Stimulated activated CD8-positive, alpha-beta memory T cell treated with anti-CD3 and anti-CD28 coated beads, Interleukin-7, amount 100 ng/mL, for 1 hour (primary cell): ENCODE measurements at places on chromosomes 7 and 10.

DNA sequence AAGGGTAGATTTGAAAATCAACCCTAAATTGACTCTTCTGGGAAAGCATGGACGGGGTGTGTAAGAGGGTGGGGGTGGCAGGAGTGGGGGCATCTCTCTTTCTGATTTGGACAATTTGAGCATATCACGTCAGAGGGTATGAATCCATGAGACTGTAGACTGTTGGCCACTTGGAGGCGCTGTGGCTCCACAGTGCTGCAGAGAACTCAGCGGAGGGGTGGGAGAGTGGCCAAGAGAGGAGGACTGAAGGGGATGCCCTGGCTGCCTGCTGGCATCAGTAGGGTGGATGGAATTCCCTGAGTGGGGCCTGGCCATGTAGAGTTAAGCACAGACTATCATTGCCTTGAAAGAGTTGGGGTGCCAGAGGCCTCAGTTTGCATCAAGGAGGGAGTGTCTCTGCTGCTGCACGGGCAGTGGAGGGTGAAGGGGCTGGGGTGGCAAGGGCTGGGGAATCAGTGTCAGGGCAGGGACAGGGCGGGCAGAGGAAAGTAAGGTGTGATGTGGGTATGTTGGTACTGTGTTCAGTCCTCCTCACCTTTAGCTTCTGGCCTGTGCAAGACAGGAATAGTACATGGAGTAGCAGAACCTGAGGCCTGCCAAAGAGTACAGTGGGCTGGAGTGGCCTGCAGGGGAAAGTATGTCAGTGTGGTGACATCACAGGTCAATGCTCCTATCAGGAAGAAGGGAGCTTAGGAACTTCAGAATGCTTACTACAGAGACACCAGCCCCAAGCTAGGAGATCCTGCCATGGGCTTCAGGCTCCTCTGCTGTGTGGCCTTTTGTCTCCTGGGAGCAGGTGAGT lies 133.5 kb upstream of the PRSS58 start:
- no peak for DNase-seq

DNA sequence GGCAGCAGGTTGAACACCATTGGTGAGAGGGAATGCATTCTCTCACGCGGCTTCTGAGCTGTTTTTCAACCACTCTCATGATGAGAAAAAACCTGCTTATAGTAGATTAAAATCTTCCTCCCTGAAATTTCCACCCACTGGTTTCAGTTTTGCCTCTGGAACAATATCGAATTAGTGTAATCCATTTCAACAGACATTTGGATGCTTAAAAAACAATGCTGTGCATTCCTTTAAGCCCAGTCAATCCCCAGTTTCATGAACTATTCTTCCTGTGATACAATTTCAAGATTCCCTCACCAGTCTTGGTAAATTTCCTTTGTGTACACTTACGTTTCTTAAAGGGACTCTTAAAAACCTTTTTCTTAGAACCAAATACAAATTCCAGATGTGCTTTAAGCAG lies 89.6 kb downstream of the ITIH5 start:
- DNase-seq, result no peak

DNA sequence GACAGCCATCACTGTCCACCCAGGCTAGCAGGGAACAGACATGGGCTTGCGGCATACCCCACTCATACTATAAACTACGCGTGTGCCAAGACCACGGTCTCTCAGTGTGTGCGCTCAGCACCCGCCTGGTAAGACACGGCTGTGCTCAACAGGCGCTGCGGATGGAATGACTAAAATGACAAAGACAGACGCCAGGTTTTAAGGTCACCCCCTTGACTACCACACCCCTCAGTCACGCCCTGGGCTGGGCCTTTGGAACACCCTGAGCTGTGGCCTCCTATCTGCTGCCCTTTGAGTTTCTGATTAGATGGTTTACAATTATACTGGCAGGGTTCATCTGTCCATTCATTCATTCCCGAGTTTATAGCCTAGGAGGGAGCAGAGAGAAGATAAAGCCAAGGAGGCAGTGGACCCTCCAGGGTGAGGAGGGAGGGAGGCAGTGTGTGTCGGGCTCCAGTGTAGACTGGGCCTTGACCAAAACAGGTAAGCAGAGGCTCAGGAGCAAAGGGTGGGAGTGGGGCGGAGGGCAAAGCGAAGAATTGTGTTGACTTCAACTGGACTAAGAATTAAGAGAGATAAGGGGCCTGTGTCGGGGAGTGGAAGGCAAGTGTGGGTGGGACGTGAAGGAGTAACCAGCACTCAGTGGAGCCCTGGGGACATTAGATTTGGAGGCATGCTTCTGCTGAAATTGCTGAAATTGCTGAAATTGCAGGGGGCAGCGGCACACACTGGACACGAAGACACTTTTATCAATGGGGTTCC lies 35.0 kb downstream of the TNS3 start:
- no peak for DNase-seq

GRCh38 chr10:120475844-120476791 lies 19.1 kb downstream of the PLPP4 start:
- no peak for DNase-seq

DNA sequence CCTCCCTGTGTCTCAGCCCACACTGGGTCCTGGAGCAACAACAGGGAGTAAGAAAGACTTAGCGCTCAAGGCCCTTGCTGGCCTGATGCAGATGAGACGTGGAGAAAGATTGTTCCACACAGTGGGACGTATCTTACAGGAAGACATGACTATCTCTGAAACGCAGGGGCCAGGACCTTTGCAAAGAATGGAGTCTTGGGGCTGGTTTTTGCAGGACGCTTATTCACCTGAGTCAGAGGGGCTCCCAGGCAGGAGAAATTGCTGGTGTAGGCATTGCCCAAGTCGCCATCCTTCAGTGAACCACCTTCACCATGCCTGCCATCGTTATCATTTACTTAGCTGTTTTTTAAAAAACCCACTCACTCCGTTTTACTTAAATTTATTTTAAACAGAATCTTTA lies 11.8 kb upstream of the GDF10 start:
- DNase-seq, result no peak

DNA sequence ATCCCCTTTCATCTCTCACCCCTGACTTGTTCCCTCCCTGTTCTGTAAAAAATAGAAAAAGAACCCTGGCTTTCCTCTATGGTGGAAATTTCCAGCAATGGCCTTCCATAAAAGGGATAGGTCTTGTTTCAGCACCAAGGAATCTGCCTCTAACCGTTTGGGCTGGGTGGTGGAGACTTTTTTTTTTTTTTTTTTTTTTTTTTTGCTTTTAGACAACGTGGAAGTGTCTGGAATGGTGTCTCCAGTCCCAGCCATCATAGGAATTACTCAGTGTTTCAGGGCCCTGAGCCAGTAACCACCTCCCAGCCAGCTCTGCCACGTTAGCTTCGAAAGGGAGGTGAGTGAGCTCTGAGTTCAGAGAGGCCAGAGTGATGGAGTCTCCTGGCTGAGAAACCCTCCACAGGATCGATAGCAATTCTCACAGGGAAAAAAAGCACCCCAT lies 97.3 kb upstream of the COL1A2 start:
- DNase-seq, result no peak

DNA sequence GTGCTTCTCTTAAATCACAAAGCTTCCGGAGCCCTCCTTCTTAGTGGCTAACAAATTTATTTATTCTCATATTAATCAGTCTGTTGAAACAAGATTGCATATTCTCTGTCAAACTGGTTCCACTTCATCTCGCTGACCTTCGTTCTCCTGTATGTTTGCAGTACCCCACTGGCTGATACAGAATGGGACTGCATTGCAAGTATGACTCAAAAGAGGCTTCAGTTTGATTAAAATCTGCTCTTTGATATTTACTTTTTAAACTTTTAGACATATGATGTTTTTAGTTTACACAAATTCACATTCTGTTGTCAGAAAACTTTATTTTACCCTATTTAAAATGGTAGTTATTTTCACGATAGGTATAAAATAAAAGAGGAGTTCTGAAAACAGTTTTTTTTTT lies 14.3 kb upstream of the ARHGAP12 start:
- DNase-seq, result no peak

- DNase-seq, result no peak
Measured at GRCh38 chr7:88111954-88112471, 107.8 kb downstream of the SRI start.

DNA sequence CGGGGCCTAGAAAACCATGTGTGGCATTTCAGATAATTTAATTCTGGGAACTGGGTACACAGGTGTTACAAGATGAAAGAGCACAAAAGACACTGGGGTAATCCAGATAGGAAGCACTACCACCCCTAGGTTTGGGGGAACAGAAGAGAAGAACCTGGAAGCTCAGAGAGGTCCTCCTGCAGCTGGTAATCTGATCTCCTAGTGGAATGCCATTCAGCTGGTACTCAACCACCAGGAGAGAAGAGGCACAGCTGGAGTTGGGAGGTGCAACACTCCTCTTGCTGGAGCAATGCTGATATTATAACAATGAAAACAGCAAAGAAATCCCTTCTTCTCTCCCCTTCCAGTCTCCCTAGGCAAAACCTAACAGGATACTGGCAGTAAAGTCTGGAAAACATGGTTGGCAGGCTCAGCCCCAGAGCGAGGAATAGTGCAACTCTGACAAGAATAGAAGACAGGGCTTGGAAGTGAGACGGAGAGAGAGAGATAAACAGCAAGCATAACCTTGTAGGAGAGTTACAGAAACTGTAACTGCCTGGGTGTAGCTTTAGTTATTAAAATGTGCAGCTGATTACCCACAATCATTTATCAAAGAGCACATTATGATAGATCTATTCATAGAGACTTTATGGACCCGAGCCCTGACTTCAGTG lies 35.0 kb downstream of the NRF1 start:
- DNase-seq, result no peak

GRCh38 chr10:60652628-60653027 lies 125.7 kb upstream of the CDK1 start:
- DNase-seq, result no peak

DNA sequence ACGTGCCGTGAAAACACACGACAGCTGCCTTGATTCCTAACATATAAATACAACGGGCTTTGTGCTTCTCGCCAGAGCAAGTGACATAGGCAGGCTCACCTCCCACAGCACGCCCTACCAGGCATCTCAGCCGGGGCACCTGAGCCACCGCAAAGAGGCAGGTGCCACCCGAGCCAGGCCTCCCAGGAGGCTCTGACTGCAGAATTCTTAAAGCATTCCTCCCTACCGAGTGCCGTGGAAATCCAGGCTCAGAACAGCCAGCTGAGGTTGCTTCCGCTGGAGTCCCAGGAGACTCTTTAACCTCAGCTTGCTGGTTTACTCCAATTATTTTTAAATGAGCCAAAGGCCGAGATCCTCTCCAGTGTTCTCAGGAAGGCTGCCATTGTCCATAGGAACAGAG lies 206.5 kb downstream of the USP6NL start:
- DNase-seq, result no peak

DNA sequence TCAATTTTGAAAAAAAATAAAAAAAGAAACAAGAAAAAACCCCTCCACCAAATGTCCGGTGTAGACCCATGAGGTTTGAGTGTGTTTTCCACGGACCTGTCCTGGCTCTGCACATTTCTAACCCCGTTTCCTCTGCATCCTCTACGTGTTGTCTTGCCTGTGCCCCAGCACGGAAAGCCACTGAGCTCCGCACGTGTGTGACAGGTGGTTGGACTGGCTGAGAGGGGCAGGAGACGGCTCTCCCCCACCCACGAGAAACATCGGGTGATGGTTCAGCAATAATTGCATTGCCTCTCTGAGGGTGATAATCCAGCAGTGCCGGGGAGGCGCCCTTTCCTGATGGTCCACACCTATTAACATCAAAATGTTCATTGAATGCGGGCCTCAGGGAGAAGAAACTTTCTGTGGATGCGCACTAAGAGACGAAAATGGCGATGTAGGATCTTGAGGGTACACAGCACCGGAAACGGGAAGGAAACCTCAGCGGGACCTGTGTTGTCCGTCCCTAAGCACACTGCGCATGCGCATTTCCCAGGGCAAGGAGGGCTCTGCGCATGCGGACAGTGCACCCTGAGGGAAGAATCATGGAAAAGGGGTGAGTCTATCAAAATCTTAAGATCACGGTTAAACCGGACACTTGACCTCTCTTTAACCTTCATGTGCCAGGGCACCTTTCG lies 470.1 kb upstream of the ADARB2 start:
- no peak for DNase-seq

- DNase-seq, result no peak
Measured at GRCh38 chr10:125061557-125062226, 98.7 kb downstream of the CTBP2 start.

DNA sequence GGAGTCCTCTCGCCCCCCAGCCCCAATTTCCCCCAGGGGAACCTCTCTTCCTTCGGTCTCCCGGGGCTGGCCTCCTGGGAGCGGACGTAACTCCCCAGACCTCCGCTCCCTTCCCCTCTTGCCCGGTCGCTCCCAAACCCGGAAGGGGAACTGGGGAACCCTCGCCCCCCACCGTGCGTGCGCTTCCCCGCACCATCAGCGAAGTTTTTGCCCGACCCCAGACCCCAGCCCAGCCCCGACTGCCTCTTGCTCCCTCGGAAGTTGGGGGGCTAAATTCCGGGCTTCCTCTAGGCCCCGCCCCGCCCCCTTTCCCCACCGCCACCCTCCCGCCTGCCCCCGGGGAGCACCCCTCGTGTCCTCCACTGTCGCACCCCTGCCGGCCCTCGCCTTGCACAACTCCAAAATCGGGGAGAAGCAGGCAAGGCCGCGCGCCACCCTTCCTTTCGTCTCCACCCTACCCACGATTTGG lies 436 bp downstream of the GNB2 start:
- no peak for DNase-seq

DNA sequence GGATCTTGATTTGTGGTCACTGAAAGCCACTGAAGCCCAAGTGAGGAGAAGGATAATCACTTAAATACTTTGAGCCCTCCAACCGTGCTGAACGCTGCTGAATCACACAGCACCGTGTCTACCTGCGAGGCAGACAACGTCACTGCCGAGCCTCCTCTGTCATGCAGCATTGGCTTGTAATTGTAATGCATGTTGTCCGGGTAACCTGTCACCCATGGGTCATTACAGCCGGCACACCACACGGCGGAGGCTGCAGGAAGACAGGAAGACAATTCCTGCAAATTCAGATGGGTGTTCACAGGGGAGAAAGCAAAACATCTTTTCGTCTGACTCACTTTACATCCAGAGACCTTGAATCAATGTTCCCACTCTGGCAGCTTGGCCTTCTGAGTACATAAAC lies 546.1 kb upstream of the FOXK1 start:
- DNase-seq, result no peak

DNA sequence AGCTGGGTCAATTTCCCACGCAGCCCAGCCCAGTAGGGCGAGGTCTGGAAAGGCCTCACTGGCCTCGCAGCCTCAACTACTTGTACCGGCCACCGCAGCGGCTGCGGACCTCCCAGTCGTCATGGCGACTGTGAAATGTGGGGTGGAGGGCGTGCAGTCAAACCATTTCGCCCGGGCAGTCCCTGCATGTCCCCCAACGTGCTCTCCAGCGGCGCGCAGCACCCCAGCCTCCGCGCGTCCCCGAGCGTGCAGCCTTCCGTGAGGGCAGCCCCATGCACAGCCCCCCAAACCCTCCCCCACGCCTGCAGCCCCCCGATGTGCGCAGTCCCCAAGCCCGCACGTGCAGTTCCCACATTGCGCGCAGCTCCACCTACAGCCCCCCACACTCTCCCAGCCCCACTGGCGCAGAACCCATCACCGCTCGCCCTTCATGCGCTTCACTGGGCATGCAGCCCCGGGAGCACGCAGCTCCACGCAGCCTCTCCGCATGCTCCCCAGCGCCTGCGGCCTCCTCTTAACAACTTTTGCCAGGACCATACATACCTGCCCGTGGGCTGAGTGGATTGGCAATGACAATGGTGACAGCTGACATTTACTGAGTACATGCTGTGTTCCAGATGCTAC lies 34.5 kb upstream of the SFTPD start:
- no peak for DNase-seq

GRCh38 chr7:128812514-128813168 lies 17.6 kb upstream of the FLNC start:
- no peak for DNase-seq

- DNase-seq, result no peak
Measured at GRCh38 chr7:38870147-38870546, 38.8 kb downstream of the VPS41 start.
